ENCODE measurements at places on chromosomes 2 and 18. TPM values are rescaled to one million over a fixed set of nuclear protein-coding genes. Genes with fewer than 3 reads are reported as not detected.

- peaks cover 15% of the 10 kb centered on the region for H3K36me3 ChIP-seq
- H3K27ac ChIP-seq = no peak overlapping the region
- peaks cover 28% of the 10 kb centered on the region for H3K4me1 ChIP-seq
- H3K27me3 ChIP-seq = no peaks in the 10 kb centered on the region
- no peak for DNase-seq
- no peak overlapping the region for H3K4me3 ChIP-seq
These were observed 40.3 kb downstream of the ST6GAL2 start for GRCh38 chr2:106845716-106846115.

GRCh38 chr2:59538398-59538911 lies 1015.0 kb downstream of the BCL11A start:
- H3K4me1 ChIP-seq = no peaks in the 10 kb centered on the region
- no peak overlapping the region for H3K4me3 ChIP-seq
- DNase-seq = peak; percentile 12
- no peak overlapping the region for H3K27ac ChIP-seq
- H3K27me3 ChIP-seq = no peaks in the 10 kb centered on the region

DNA sequence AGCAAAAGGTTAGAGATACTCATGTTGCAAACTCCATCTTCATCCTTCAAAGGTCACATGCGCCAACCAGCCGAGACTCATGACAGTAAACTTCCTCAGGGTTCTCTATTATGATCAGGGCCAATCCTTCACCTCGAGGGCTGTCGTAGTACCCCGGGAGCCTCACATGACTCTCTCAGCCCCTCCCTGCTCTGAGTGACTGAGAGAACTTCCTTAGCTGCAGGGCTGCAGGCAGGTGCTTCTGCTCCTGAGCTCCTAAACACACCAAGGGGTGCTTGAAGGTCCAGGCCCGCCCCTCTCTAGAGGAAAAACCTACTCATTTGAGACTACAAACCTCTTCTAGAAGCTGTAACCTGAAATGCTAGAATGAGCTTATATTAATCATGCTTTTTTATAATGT lies 48.2 kb downstream of the LONRF2 start:
- H3K36me3 ChIP-seq = peaks cover 23% of the 10 kb centered on the region
- H3K4me1 ChIP-seq = no peaks in the 10 kb centered on the region
- DNase-seq = no peak
- H3K4me3 ChIP-seq = no peak overlapping the region
- no peak overlapping the region for H3K27ac ChIP-seq

DNA sequence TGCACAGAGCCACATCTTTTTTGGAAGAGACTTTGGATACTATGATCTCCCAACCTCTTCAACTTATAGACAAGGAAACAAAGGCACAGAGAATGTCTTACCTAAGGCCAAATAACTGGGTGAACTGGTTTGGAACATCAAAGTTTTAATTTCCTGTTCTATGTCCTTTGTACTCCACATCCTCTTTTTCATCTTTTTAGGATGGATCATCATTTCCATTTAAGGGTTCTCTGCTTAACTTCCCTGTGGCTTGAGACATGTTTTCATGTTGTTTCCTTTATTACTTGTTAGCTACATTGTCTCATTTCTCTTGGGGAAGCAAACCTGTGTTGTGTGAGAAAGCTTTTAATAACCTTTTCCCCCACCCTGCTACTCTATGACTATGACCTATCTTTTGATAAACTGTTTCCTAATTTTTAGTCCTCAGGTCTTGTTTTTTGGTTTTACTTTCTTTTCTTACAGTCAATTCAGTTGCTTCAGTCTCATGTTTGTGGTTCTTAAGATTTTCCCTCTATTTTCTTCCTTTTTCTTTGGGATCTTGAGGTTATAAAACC lies 22.5 kb upstream of the RMND5A start:
- H3K27ac ChIP-seq = no peak overlapping the region
- no peaks in the 10 kb centered on the region for H3K27me3 ChIP-seq

- no peak overlapping the region for H3K4me3 ChIP-seq
- no peak for DNase-seq
- no peaks in the 10 kb centered on the region for H3K36me3 ChIP-seq
These were observed 226.3 kb upstream of the SPHKAP start for GRCh38 chr2:228407821-228408220.

- no peaks in the 10 kb centered on the region for H3K27me3 ChIP-seq
- peaks cover 21% of the 10 kb centered on the region for H3K4me1 ChIP-seq
- DNase-seq = no peak
- H3K36me3 ChIP-seq = peaks cover 75% of the 10 kb centered on the region
- no peak overlapping the region for H3K27ac ChIP-seq
These were observed 11.2 kb downstream of the SLC66A2 start for GRCh38 chr18:79940126-79940813.

GRCh38 chr2:95179451-95179850 lies 13.8 kb downstream of the ZNF2 start:
- no peaks in the 10 kb centered on the region for H3K27me3 ChIP-seq
- no peak overlapping the region for H3K27ac ChIP-seq
- H3K4me1 ChIP-seq = no peaks in the 10 kb centered on the region

GRCh38 chr2:84708442-84708841 lies 172.4 kb downstream of the TRABD2A start:
- H3K4me3 ChIP-seq = no peak overlapping the region
- no peaks in the 10 kb centered on the region for H3K36me3 ChIP-seq
- H3K27me3 ChIP-seq = no peaks in the 10 kb centered on the region
- no peak overlapping the region for H3K27ac ChIP-seq
- H3K4me1 ChIP-seq = no peaks in the 10 kb centered on the region

- H3K4me1 ChIP-seq = peaks cover 14% of the 10 kb centered on the region
- H3K27ac ChIP-seq = peak overlapping the region; percentile 82
- no peaks in the 10 kb centered on the region for H3K36me3 ChIP-seq
- no peaks in the 10 kb centered on the region for H3K27me3 ChIP-seq
These were observed 1232.3 kb upstream of the ZEB2 start for GRCh38 chr2:145752091-145752806.

- no peak for DNase-seq
- no peak overlapping the region for H3K4me3 ChIP-seq
- H3K27ac ChIP-seq = no peak overlapping the region
- no peaks in the 10 kb centered on the region for H3K27me3 ChIP-seq
- peaks cover 4% of the 10 kb centered on the region for H3K4me1 ChIP-seq
These were observed 74.0 kb downstream of the CERS6 start for GRCh38 chr2:168529900-168530561.

- no peak overlapping the region for H3K27ac ChIP-seq
- H3K27me3 ChIP-seq = no peaks in the 10 kb centered on the region
- H3K4me3 ChIP-seq = no peak overlapping the region
- H3K36me3 ChIP-seq = no peaks in the 10 kb centered on the region
- DNase-seq = no peak
These were observed 130.7 kb upstream of the SERTAD2 start for GRCh38 chr2:64784168-64785061.

DNA sequence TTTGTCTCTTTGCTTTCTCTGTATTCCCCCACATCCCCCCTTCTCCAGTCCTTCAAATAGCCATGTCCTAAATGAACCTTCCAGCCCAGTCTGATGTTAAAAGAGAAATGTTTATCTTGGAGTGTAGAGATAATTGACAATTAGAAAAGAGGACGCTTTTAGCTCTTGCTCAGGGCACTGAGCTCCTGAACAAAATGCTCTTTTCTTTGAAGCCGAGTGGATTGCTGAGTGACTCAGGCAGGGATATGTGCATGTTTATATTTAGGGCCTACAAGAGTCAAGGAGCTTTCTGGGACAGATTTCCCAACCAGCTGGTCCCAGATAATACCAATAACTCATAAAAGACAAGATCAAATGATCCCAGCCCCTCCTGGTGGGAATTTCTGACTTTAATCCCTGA lies 88.0 kb upstream of the SETBP1 start:
- H3K36me3 ChIP-seq = no peaks in the 10 kb centered on the region
- no peak overlapping the region for H3K27ac ChIP-seq
- no peaks in the 10 kb centered on the region for H3K27me3 ChIP-seq
- H3K4me1 ChIP-seq = no peaks in the 10 kb centered on the region
- H3K4me3 ChIP-seq = no peak overlapping the region

GRCh38 chr2:168678153-168678853 lies 124.1 kb upstream of the NOSTRIN start:
- H3K27me3 ChIP-seq = no peaks in the 10 kb centered on the region
- H3K4me1 ChIP-seq = no peaks in the 10 kb centered on the region
- no peak overlapping the region for H3K4me3 ChIP-seq
- no peak for DNase-seq

GRCh38 chr2:115842306-115842705 lies 1399.9 kb downstream of the DPP10 start:
- DNase-seq = no peak
- no peaks in the 10 kb centered on the region for H3K4me1 ChIP-seq
- H3K36me3 ChIP-seq = no peaks in the 10 kb centered on the region
- no peak overlapping the region for H3K27ac ChIP-seq
- H3K27me3 ChIP-seq = no peaks in the 10 kb centered on the region

GRCh38 chr2:143392358-143392757 lies 263.1 kb downstream of the ARHGAP15 start:
- H3K27ac ChIP-seq = no peak overlapping the region
- DNase-seq = no peak
- H3K4me1 ChIP-seq = no peaks in the 10 kb centered on the region
- no peaks in the 10 kb centered on the region for H3K36me3 ChIP-seq
- no peaks in the 10 kb centered on the region for H3K27me3 ChIP-seq

GRCh38 chr2:19890104-19890503 lies 11.7 kb downstream of the TTC32 start:
- H3K36me3 ChIP-seq = peaks cover 2% of the 10 kb centered on the region
- no peak overlapping the region for H3K4me3 ChIP-seq
- H3K4me1 ChIP-seq = no peaks in the 10 kb centered on the region
- H3K27me3 ChIP-seq = no peaks in the 10 kb centered on the region

GRCh38 chr18:26546170-26546874 lies 2.0 kb downstream of the KCTD1 start:
- no peak overlapping the region for H3K27ac ChIP-seq
- peaks cover 41% of the 10 kb centered on the region for H3K4me1 ChIP-seq
- peaks cover 18% of the 10 kb centered on the region for H3K27me3 ChIP-seq
- H3K4me3 ChIP-seq = peak overlapping the region; percentile 73
- DNase-seq = no peak

DNA sequence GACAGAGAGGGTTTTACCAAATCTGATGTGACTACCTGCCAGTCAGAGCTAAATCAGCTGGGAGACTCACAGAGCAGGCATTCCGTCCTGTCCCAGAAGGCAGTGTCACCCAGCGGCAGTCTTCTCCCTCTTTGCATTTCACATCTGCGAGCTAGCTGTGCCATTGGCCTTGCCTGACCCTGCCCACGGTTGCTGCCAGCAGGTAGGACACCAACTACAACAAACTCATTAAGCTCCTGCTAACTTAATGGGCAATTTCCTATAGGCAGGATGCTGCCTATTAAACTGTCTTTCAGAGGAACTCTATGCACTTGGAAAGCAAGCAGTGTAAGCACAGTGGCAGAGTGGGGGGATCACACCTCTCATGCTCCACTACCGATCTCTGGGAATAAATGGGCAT lies 116.4 kb upstream of the CAPN13 start:
- no peak overlapping the region for H3K4me3 ChIP-seq
- no peak for DNase-seq

DNA sequence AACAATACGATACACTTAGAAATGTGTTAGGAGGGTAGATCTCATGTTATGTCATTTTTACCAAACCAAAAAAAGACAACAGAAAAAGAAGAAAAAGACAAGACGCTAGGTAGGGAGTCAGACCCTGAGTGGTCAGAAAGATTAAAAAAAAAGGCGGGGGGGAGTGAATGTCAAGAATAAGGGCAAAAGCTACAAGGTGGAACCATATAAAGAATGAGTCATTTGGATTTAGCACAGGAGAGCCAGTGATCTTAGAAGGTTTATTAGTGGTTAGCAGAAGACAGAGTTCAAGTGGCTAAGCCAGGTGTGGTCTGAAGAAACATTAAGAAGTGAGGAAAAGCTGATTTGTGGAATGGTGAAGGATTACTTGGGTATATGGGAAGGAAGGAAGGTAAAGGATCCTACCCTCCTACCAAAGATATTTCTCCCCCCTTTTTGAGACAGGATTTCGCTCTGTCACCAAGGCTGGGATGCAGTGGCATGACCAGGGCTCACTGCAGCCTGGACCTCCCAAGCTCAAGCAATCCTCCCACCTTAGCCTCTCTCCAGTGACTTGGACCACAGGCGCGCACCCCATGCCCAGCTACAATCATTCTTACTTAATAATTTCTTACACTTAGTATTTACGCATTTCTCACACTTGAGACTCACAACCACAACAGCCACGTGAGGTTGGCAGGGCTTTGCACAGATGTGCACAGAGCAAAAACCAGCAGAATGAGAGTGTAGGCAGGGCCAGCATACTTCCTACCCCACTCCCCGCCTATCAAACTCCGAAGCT lies 2.6 kb downstream of the DSC2 start:
- H3K27ac ChIP-seq = no peak overlapping the region
- H3K36me3 ChIP-seq = no peaks in the 10 kb centered on the region
- DNase-seq = no peak
- no peak overlapping the region for H3K4me3 ChIP-seq
- peaks cover 14% of the 10 kb centered on the region for H3K27me3 ChIP-seq
- H3K4me1 ChIP-seq = peaks cover 11% of the 10 kb centered on the region

GRCh38 chr2:165239856-165240515 lies 772 bp downstream of the SCN2A start:
- no peaks in the 10 kb centered on the region for H3K4me1 ChIP-seq
- no peaks in the 10 kb centered on the region for H3K27me3 ChIP-seq
- H3K27ac ChIP-seq = no peak overlapping the region
- peak overlapping the region; percentile 42 for H3K4me3 ChIP-seq
- H3K36me3 ChIP-seq = no peaks in the 10 kb centered on the region

DNA sequence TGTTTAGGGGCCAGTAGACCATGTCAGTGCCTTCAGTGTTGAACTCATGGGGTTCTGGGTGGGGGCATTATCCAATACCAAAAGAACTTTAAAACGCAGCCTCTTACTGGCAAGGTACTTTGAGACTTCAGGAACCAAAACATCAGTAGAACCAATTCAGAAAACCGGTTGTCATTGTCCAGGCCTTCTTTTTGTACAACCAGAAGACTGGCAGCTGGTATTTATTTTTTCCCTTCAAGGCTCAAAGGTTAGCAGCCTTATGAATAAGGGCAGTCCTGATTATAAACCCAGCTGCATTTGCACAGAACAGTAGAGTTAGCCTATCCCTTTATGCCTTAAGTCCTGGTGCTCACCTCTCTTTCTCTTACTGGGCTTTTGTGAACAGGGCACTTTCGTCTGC lies 113.8 kb upstream of the EML6 start:
- H3K27me3 ChIP-seq = no peaks in the 10 kb centered on the region
- peaks cover 7% of the 10 kb centered on the region for H3K4me1 ChIP-seq
- peaks cover 3% of the 10 kb centered on the region for H3K36me3 ChIP-seq
- no peak overlapping the region for H3K4me3 ChIP-seq
- no peak for DNase-seq

The CRYGD gene
- total RNA-seq = 0.83 TPM

The POTEC gene
- not detected for total RNA-seq

The DHRS9 gene
- 2.5 TPM for total RNA-seq

The TCF23 gene
- not detected for total RNA-seq

The PRSS56 gene
- total RNA-seq = 0.89 TPM

The ATP6V1B1 gene
- total RNA-seq = not detected
